ENCODE measurements at places on chromosomes 3 and 15. TPM values are rescaled to one million over a fixed set of nuclear protein-coding genes. Genes with fewer than 3 reads are reported as not detected.

Gene INSYN1
- 55.3 TPM for total RNA-seq

Gene SPCS1
- 79.4 TPM for total RNA-seq

Gene CYP1A2
- total RNA-seq: not detected

DNA sequence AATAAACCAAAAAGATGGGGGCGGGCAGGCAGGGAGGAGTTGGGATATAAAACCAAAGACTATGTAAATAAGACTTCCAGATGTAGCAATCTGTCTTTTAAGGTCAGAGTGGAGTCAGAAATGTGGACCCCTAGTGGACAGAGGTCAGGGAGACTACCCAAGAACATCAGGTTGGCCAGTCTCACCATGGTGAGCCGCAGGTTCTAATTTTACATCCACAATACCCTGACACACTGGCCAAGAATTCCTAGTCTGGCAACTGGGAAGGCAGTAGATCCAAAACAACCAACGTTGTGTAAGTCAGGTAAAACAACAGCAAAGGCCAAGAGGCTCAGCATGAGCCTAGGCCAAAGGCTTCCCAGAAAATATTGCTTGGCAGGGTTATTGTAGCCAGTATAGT is 203.4 kb downstream of the FOXP1 start:
- no peak for DNase-seq

DNA sequence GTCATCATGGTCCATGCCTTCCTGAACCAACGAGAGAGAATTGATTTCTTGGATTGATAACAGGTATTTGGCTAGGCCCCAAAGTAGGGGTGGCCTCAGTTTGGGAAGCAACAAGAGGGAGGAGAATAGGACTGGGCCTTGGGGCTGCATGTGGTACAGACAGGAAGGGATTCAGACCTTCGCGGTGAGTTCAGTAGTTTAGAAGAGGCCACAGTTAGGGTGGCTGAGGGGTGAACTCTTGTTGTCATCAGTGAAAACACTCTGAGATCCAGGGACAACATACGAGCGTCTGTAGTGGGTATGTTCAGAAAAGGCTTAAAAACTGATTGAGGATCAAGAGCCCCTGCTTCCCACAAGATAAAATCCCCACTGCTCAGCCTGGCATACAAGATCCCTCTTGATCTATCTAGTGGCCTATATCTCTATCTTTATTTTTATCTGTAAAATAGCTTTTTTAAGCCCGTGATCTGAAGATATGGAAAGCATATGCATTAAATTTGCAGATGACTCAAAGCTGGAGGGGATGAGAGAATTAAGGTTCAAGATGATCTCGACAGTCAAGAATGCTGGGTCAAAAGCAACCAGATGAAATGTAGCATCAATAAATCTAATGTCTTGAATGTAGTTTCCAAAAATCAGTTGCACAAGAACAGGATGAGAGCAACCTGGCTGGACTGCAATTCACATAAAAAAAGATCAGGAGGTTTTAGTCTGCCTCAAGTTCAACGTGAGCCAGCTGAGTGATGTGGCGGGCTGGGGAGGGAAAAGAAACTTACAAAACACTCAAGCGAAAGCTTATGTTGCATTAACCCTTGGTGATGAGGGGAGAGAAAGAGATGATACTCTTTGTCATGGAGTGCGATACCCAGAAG is 221.1 kb upstream of the TLE3 start:
- DNase-seq: no peak

GRCh38 chr3:128804017-128804810 is 75.2 kb upstream of the ACAD9 start:
- no peak for DNase-seq

Gene ADAMTS7
- total RNA-seq: 17.8 TPM

Gene SRGAP3
- 10.1 TPM for total RNA-seq

- DNase-seq: no peak
Observed at GRCh38 chr3:64911138-64911537, 223.3 kb upstream of the ADAMTS9 start.

GRCh38 chr15:80233581-80233980 is 18.4 kb downstream of the CTXND1 start:
- no peak for DNase-seq

DNA sequence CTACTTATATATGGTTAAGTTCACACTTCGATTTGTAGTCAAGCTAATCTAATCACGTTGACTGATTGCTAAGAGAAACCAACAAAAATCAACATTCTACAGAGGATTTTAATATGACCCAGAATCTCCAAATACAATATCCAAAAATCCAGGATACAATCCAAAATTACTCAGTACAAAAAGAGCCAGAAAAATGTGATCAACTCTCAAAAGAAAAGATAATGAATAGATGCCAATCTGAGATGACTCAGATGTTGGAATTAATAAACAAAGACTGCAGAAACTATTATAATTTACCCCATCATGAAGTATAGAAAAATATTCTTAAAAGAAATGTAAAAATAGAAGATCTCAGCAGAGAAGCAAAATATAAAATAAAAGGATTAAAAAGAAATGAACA is 22.3 kb downstream of the HACL1 start:
- DNase-seq: no peak

DNA sequence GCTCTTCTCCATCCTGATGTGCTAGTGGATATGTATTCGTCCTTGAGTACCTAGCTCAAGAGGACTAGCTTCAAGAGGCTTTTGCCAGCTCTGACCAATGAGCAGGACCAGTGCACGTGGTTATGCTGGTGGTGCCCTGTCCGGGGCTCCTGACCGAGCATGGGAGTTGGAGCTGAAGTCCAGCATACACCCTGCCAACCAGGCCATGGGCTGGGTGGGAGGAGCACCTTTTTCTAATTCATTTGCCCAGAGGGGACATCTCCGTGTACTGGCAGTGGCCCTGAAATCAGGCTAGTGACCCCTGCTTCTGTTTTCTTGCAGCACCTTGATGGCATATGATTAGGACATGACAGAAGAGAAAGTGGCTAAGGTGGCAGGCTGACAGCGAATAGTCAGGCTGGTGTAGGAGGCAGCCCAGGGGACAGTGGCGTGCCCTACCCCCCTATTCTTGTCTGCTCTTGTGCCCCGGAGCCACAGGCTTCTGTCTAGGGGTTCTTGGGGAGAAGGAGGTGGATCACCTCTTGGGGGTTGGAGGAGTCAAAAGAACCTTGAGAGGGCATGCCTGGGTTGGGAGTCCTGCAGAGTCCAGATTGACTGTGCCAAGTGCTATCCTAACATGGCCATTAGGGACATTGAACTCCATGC is 16.5 kb downstream of the PODXL2 start:
- peak; percentile 64 for DNase-seq

DNA sequence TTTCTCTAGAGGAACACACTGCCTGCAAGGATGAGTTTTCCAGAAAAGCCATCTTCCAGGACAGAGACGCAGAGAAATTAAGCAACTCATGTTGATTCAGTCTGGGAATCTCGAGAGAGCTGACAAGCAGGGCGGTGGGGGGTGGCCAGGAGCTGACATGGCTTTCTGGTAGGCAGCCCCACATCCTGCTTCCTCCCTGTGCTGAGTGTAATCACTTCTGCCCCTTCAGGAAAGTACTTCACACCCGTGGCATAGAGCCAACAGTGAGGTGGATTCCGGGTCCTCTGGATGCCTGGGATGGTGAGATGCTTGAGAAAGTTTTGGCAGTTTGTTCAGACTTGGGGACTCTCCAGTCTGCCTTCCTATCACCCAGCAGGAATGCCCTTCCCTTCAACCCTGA is 221.1 kb downstream of the SLCO3A1 start:
- no peak for DNase-seq

DNA sequence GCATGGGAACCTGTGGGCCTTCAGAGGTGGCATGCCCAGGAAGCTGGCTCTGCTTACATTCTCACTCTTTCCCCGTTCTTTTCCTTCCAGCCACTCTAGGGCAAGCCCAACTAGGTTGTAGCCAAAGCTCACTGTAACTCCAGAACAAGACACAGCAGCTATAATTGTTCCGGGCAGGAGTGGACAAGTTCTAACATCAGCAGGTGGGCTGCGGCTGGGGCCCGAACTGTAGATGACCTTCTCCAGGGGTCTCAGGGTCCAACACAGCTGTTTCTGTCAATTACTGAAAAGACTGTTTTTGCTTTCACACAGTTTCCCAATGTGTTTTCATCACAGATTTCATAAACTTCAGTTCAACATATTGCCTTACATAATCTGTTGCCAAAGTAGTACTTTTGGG is 11.5 kb downstream of the RASGRP1 start:
- DNase-seq: no peak

Gene MAP6D1
- total RNA-seq: 2.3 TPM

- no peak for DNase-seq
Observed at GRCh38 chr3:51773529-51774056, 5.4 kb downstream of the IQCF6 start.

Gene FANCD2OS
- not detected for total RNA-seq

DNA sequence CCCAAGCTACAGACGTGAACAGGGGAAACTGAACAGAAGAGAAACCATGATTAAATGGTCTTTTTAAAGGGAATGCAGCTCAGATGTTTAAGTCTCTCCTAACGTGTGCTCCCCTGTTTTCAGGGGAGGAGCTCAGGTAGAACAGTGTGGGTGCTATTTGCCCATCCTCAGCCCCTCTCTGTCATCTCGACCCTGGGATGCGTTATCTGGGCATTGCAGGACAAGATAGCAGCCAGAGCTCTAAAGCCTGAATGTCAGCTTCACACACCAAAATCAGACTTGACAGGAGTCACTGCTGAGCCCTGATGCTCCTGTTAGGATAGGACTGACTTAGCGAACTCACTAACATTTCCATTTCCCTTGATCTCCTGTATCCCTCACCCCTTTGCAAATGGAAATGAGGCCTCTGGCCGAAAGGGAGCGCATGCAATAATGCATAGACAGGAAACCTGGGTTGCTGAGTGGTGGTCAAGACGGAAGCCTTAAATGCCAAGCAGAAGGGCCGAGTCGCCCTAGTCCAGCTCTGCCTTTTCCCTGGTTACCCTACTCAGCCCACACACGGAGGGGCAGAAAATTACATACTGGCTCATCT is 234.9 kb upstream of the TPM1 start:
- no peak for DNase-seq

Gene MRPS25
- total RNA-seq: 77.7 TPM

GRCh38 chr3:151327571-151328198 is 1.7 kb downstream of the P2RY13 start:
- no peak for DNase-seq

GRCh38 chr15:95609096-95609495 is 721.4 kb upstream of the NR2F2 start:
- no peak for DNase-seq

GRCh38 chr3:66889750-66890494 is 108.2 kb upstream of the KBTBD8 start:
- no peak for DNase-seq

DNA sequence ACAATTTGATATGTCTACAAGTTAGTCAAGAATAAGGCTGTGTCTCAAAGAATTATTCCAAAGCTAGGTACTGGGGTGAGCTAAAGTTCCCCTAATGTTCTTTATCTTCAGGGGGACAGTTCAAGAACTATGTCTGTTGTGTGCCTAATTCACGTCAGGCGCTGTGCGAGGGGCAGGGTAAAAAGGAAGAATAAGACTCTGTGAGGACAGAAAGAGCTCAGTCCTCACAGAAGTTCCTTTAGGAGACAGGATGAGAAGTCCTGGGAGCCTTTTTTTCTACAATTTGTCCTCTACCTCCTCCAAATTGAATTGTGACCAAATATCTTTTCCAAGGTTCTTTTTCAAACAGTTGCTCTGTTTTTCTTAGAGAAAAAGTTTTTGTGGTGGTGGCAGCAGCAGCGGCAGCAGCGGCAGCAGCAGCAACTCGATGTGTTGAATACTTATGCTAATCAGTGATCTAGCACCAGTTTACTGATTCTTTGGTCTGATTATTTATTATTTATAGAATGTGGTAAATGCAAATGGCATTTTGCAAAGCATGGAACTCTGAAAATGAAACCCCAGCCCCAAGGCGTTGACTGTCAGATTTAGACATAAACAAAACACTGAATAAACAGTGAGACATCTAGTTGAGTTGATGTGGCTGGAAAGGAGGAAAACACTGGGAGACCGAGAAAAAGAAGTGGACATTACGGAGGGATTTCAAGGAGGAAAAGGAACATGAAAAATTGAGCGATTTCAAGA is 88.6 kb downstream of the GTPBP8 start:
- no peak for DNase-seq

Gene KBTBD13
- total RNA-seq: 3.3 TPM

GRCh38 chr3:29668233-29668632 is 387.4 kb downstream of the RBMS3 start:
- no peak for DNase-seq

GRCh38 chr3:124298301-124298700 is 306.4 kb upstream of the ROPN1 start:
- no peak for DNase-seq

DNA sequence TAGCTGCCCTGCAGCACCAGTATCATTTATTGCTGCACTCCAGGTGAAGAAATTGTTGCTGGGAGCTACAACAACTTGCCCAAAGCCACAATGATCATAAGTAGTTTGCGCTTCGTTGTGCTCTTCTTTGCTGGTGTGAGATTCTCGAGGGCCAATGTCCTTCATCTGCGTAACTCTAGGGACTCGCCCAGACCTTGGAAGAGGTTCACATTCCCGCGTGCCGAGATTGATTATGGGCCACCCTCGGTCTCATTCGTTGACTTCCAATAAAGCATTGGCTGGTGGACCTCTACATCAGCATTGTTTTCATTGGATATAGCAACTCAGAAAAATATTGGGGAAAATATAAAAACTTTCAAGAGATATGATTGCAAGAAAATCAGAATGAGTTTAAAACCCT is 423 bp upstream of the PHLDB2 start:
- no peak for DNase-seq

- DNase-seq: no peak
Observed at GRCh38 chr3:84236261-84236660, 722.5 kb upstream of the CADM2 start.

Gene C3orf85
- not detected for total RNA-seq

Gene CLDND1
- total RNA-seq: 80.8 TPM

- no peak for DNase-seq
Observed at GRCh38 chr3:69433969-69434325, 48.1 kb upstream of the FRMD4B start.

Gene IL20RB
- total RNA-seq: 0.70 TPM

- no peak for DNase-seq
Observed at GRCh38 chr3:35800960-35801459, 161.7 kb downstream of the ARPP21 start.

DNA sequence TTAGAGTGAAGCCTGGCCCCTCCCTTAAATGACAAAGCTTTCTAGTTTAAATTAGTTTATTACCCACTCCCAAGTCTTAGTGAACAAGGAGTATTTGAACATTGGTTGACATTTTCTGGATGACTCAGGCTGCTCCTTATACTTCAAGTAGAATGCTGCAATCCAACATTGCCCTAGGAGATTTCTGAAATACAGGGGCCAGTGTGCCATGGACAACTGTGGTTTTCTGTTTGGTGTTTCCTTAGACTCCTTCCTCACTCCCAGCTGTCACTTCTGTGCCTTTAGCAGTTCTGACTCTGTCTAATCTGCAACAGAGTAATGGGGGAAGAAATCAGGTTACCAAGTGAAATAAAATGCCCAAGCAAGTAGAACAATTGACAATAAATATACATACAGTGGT is 116.1 kb upstream of the P2RY1 start:
- no peak for DNase-seq

Gene TUBGCP5
- total RNA-seq: 11.9 TPM

GRCh38 chr3:117192888-117193287 is 483.3 kb downstream of the TUSC7 start:
- DNase-seq: no peak

GRCh38 chr3:113405180-113405579 is 36.1 kb downstream of the CFAP44 start:
- no peak for DNase-seq
